ENCODE measurements at places on chromosomes 11 and 22.
A peak's percentile ranks its signal among the peaks of the same experiment; 100 is the strongest.

DNA sequence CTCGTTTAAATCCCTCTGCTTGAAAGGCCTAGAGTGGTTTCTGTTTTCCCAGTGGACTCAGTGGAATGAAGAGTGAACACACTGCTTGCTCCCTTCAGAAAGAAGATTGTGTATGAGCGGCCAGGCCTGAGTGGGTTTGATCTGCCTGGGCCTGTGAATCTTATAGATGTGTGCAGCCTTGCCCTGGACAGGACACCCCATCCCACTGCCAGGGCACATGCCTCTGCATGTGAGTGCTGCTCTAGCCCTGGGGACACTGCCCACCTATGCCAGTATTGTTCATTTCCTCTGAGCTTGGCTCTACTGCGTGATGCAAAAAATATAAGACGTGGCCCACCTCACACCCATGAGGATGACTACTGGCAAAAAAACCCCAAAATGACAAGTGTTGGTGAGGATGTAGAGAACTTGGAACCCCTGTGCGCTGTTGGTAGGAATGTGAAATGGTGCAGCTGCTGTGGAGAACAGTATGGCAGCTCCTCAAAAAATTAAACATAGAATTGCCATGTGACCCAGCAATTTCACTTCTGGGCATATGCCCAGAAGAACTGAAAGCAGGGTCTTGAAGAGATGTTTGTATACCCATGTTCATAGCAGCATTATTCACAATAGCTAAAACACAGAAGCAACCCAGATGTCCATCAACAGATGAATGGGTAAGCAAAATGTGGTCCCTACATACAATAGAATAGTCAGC is 27.3 kb upstream of the NECTIN1 start:
- no peak for DNase-seq

GRCh38 chr11:16895306-16895705 is 118.9 kb downstream of the PLEKHA7 start:
- no peak for DNase-seq

GRCh38 chr11:17132654-17133053 is 55.2 kb upstream of the RPS13 start:
- DNase-seq = no peak

DNA sequence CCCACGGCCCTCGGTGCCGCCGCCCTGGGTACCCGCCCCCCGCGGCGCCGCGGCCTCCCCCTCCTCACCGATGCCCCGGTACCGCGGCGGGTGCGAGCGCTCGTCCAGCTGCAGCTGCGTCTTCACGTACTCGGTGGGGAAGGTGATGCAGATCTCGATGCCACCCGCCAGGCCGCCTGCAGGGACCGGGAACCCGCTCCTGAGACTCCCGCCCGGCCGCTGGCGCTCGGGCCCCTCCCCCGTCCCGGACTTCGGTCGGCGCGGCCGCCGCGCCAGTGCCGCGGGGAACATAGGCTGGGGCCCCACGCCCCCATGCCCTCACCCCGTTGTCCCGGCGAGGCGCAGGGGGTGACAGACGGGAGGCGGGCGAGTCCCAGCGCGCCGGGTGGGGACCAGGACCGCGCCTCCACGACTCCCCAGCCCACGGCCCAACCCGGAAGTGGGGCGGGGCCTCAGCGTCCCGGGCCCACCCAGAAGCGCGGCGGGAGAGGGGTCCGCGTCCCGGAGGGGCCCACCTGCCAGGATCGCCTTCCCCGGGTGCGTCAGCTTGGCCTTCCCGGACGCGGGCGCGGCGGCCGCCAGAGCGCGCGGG is 375 bp downstream of the SLC25A1 start:
- peak; percentile 60 for DNase-seq

- DNase-seq = no peak
Observed at GRCh38 chr11:102553835-102554282, 23.3 kb upstream of the MMP7 start.

GRCh38 chr11:94721565-94722292 is 46.4 kb upstream of the AMOTL1 start:
- DNase-seq = no peak

GRCh38 chr22:48669986-48670716 is 1157.5 kb downstream of the BRD1 start:
- DNase-seq = no peak

GRCh38 chr22:47835726-47836125 is 1073.3 kb downstream of the TBC1D22A start:
- no peak for DNase-seq

DNA sequence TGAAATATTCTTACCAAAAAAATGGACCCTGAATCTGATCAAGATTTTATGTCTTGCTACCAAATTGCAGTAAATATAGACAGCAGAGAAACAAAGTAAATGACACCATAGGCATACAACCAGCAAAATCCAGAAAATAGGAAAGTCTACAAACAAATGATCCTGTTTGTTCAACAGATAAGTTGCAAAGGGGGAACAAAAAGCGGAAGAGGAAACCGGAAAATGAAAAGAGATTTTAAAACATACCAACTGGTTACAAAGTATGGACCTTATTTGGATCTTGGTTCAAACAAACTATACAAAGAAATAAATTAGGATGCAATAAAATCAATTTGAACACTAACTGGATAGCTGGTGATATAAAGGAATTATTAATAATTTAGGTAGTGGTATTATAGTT is 92.0 kb downstream of the TMPRSS5 start:
- no peak for DNase-seq

DNA sequence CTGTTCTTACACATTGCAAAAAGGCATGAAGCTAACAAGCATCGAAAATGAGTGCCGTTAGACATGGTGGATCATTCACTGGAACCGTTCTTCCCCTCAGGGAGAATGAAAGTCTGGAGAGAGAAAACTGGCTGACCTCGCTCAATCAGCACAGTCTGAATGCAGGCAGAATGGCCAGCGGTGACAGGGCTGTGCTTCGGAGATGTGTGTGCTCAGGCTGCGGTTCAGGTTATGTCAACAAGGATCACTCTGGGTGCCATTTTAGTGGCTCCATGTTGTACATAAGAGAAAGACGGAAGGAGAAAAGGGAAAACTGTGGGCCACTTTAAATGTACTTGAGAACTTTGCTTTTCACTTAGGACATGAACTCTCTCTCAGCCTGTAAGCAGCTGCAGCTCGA is 749.8 kb upstream of the ARHGAP42 start:
- DNase-seq = no peak

- no peak for DNase-seq
Observed at GRCh38 chr22:37556710-37557109, 3.6 kb upstream of the CDC42EP1 start.
